ENCODE measurements at places on chromosomes 11 and 22. TPM values are rescaled to one million over a fixed set of nuclear protein-coding genes. Genes with fewer than 3 reads are reported as not detected.

DNA sequence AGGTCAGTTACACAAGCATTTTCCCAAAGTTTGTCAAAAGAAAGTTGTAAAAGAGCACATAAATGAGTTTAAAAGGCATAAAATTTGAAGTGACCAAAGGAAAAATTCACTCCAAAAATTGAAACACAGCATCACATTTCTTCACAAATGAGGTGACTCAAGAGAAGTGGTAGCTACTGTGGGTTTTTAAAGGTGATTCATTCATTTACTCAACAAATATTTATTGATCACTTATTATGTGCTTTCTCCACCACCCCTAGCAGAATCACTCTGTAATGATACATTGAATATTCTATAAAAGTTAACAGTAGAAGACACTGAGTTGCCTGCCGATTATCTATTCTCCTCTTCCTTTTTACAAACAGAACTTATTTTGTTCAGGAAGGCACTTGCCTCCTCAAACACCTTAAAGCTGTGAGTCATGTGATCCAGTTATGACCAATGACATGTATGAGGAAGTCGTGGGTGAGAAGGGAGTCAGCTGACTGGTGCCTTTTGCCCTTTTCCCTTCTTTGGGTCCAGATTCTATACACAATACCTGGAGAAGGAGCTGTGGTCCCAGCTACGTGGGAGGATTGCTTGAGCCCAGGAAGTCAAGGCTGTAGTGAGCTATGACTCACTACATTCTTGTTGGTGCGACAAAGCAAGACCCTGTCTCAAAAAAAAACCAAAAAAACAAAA lies 67.7 kb upstream of the CLNS1A start:
- no peak for DNase-seq

GRCh38 chr22:18024956-18025720 lies 777 bp upstream of the MICAL3 start:
- no peak for DNase-seq

DNA sequence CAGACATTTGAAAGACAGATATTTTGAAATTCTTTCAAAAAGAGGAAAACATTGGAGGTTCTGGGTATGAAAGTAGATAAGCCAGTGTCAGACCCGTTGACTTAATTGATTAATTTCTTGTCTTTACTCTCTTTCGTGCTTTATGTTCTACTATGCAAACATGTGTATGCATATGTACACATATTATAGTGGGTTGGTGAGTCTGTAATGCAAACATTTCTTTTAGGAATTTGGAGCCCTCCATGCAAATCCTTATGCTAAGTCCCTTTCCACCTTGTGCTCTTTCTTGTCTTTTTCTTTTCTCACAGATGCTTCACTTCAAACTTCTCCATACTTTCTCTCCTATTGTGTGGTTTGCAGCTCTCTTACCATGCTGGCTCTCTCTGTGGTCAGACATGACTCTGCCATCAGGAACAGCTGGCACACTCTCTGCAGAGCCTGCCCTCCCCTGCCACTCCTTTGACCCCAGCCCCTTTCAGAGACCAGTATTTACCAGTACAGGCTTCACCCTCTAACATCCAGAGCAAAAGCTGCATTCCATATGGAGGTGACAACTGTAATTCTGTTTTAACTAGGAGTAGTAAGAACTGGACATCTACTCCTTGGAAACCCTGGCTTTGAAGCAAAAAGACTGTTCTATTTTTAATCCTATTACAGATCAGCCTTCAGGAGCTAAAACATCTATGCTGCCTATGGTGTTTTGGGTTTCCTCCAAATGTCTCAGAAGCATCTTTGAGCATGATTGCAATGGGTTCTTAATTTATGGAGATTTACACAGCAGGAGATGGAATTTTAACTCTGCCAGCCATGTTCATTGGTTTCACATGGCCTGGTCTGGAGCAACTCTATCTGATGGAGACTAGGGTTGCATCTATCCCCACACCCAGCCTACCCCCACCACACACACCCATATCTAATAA lies 386.9 kb upstream of the FAT3 start:
- no peak for DNase-seq

DNA sequence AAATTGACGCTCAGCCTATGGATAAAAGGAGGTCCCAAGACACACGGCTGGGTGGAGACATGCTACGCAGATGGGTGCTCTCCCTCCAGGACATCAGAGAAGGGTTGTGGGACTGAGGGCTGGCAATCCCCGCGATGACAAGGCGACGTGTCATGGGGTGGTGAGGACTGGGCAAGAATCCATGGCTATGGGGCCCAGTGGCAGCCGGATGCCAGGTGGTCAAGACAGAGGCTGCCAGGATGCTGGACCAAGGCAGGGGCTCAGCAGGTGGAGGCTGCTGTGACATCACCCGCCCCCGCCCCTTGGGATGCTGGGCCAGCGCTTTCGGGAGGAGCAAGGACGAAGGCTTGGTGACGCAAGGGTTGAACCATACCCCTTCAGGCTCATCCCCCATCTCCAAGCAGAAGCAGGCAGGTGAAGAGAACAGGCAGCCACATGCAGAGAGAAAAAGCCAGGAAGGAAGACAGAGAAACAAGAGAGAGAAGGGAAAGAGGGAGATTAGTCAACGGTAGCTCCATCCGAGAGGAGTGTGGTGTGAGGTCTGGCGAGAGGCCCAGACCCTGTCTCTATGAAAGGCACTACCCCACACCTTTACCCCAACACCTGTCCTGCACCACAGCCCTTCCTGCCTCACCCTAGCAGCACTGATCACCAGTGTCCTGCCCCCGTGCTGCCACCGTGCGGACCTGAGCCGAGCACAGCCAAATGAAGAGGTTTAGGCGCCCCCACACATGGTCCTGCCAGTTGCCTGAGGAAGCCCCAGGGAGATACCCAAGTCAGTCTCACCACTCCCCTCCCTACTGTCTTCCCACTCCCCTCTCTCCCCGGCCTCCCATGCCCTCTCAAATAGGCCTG lies 24.1 kb upstream of the RASL10A start:
- no peak for DNase-seq

DNA sequence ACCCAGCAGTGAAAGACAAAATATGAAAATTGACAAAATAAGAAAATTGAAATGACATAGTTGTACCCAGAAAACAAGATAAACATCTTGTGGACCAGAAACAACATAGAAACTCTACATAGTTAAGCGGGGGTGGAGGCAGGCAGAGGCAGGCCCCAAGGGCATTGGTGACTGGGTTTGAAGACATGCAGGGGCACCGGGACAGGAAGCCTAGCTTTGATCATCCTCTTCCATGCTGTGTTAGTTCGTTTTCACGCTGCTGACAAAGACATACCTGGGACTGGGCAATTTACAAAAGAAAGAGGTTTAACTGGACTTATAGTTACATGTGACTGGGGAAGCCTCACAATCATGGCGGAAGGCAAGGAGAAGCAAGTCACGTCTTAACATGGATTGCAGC lies 33.5 kb upstream of the CRTAM start:
- no peak for DNase-seq

The TMPRSS13 gene
- total RNA-seq = 5.3 TPM

- DNase-seq = no peak
Observed at GRCh38 chr22:22855617-22856308, 31.9 kb upstream of the IGLL5 start.

- no peak for DNase-seq
Observed at GRCh38 chr11:103845331-103845730, 191.1 kb upstream of the DDI1 start.

GRCh38 chr11:72072348-72072747 lies 8.0 kb downstream of the NUMA1 start:
- DNase-seq = no peak

DNA sequence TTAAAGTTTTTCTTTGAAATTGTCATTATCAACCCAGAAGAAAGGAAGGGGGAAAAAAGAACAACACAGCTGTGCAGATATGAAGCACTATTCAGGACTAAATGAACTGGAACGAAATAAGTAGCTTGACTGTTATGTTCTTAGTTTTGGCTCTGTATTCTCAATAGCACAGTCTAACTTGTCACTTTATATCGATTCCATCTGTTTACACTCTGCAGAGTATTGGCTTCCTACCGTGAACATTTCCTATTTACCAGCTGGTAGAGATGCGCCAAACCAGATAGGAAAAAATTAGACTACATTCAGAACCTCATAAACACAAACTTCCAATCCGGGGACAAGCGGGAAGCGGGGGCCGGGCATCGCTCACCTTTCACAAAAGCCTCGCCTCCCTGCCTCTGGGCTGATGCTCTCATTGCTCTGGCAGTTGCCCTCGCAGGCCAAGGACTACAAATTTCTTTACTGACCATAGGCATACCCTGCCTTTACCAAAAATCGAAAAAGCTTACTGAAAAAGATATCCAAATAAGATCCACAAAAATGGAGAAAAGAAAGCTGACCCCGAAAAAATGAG lies 66.2 kb downstream of the EFCAB6 start:
- DNase-seq = no peak

The INSC gene
- not detected for total RNA-seq

- DNase-seq = no peak
Observed at GRCh38 chr11:24389575-24389974, 107.3 kb upstream of the LUZP2 start.

GRCh38 chr22:25212337-25212736 lies 7.1 kb upstream of the CRYBB2 start:
- DNase-seq = no peak

The TRIM29 gene
- not detected for total RNA-seq

The TBX10 gene
- not detected for total RNA-seq

DNA sequence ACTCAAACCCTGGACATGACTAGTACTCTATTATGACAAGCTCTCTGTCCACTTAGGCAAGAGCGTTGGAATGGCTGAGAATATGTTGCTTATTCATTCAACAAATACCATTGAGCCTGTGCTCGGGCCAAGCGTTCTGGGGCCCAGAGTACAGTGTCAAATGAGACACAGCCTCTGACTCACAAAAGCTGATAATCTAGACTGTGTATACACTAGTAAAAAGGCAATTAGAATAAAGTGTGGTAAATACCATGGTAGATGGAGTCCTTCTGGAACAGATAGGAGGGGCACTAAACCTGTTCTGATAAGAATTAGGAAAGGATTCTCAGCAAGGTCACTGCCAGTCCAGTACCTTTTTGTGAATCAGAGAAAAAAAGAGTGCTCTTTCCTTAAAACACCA lies 24.7 kb downstream of the KCNE3 start:
- DNase-seq = no peak

The VSIG10L2 gene
- not detected for total RNA-seq

The TMEM184B gene
- 34.8 TPM for total RNA-seq

- DNase-seq = no peak
Observed at GRCh38 chr11:134582770-134583095, 170.7 kb upstream of the B3GAT1 start.

The XKR3 gene
- not detected for total RNA-seq

- DNase-seq = no peak
Observed at GRCh38 chr11:67006029-67006884, 16.7 kb upstream of the SYT12 start.

The C11orf86 gene
- not detected for total RNA-seq

DNA sequence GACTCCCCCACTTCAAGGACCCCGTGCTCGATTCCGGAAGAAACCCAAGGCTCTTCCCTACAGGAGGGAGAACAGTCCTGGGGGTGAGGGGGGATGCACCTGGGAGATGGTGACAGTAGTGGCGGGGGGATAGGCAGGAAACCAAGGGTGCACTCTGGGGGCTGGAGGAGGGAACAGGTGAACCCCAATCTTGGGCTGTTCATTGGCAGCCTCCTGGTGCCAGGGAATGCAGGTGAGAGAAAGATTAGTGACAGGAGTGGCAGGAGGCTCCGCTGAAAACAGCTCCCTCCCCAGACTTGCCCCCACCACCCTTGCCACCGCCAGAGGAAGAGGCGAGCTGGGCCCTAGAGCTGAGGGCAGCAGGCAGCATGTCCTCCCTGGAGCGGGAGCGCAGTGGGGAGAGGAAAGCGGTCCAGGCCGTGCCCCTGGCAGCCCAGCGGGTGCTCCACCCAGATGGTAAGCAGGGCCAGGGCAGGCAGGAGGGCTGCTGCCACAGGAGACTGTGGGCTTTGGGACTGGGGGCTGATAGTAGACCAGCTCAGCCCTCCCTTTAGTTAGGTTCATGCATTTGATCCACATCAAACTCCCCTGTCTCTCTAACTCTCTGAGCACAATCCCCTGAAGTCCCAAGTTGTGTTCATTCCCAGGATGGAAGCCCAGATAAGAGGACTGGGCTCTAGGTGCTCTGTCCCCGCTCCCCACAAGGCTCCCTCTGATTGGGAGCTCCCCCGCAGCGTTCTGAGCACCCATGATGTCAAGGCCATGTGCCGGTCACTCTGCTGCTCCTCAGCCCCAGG lies 14.5 kb downstream of the ROBO3 start:
- no peak for DNase-seq

- no peak for DNase-seq
Observed at GRCh38 chr11:15093432-15093831, 20.0 kb downstream of the CALCB start.

DNA sequence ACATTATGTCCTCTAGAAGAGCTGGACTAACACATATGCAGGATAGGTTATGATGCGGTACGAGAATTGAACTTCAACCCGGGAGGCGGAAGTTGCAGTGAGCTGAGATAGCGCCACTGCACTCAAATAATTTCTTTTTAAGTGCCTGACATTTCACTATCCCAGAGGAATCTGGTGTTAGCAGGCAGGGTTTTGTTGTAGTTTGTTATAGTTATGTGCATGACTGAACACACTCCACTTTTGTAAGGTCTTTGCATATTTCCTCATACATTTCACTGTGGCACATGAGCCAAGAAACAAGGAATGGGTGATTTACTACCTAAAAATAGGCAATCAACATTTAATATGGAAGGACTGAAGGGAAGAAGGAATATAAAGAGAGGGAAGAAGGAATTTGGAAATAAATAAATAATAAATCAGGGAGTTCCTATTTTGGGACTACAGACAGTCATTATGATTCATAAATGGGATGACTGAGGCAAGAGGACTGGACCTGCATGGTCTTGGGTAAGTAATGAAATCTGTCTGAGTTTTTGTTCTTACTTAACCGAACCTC lies 8.7 kb upstream of the HIPK3 start:
- DNase-seq = no peak

DNA sequence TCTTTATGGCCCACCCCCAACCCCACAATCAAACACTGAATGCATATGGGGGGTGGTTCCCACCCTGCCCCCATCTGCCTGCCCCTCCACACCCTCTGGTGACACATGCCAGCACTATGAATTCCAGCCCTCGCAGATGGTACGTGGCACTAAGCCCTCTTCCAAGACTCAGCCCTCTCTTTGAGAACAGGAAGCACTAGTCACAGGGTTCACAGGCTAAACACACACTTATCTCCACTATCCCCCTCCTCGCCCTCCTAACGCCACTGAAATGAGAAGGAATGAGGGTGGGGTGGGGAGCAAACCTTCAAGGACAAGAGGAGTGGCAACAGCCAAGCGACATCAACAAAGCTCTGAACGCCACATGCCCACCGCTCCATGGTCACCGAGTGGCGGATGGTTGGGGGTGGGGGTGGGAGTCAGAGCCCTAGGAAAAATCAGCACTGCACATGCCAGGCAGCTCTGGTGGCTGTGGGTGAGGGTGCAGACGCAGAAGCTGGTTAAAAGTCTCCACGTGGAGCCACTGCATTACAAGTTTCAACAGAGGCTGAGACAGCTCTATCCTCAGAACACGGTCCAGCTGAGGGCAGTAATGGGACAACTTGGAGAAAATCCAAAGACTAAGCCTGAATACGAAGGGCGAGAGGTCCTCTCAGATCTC lies 33.6 kb downstream of the TMEM184B start:
- DNase-seq = no peak

GRCh38 chr11:75200051-75200450 lies 40.5 kb upstream of the TPBGL start:
- no peak for DNase-seq

The MS4A12 gene
- not detected for total RNA-seq

- DNase-seq = no peak
Observed at GRCh38 chr11:67468056-67468455, 995 bp downstream of the TMEM134 start.

GRCh38 chr11:91730057-91730456 lies 494.6 kb upstream of the FAT3 start:
- no peak for DNase-seq

The TESMIN gene
- total RNA-seq = 5.5 TPM

The CATSPER1 gene
- total RNA-seq = 0.78 TPM

All from activated T-helper 2 cell treated with anti-CD3 and anti-CD28 coated beads, Interferon-gamma antibody, Interleukin-2, Interleukin-4, amounts not matched to agents 10 μg/mL and 5 μg/mL and 100 μg/mL, durations not matched to agents 14 hours and 24 hours and 36 hours (primary cell).